A549 treated with DMSO at 1 μM for 4 hours (cell line): ENCODE measurements at places on chromosomes 7 and 10. TPM values are rescaled to one million over a fixed set of nuclear protein-coding genes. Genes with fewer than 3 reads are reported as not detected.

METTL27 gene
- 9.0 to 12.3 TPM (median 10.8 TPM) in 5 replicates for total RNA-seq

AZGP1 gene
- total RNA-seq, result 0.23 TPM in 1 of 5 replicates, not detected in the others

LMOD2 gene
- not detected in 5 replicates for total RNA-seq

FAM237B gene
- not detected in 5 replicates for total RNA-seq

SGCE gene
- total RNA-seq, result 47.4 to 58.1 TPM (median 55.9 TPM) in 5 replicates

MYO1G gene
- total RNA-seq, result 0.07 to 0.13 TPM (median 0.09 TPM) in 5 replicates

PRKG1 gene
- total RNA-seq, result 0.16 TPM in 1 of 5 replicates, not detected in the others

RAPGEF5 gene
- 0.10 to 0.18 TPM (median 0.17 TPM) in 5 replicates for total RNA-seq

BICC1 gene
- 22.5 to 32.9 TPM (median 28.8 TPM) in 5 replicates for total RNA-seq

EIF5AL1 gene
- 2.3 to 5.1 TPM (median 2.8 TPM) in 5 replicates for total RNA-seq

FGF8 gene
- 0.08 TPM in 1 of 5 replicates, not detected in the others for total RNA-seq

CXCL12 gene
- 0.08 to 0.21 TPM (median 0.18 TPM) in 4 of 5 replicates, not detected in the other for total RNA-seq

FFAR4 gene
- 0.17 to 0.31 TPM (median 0.21 TPM) in 5 replicates for total RNA-seq

MACC1 gene
- total RNA-seq, result not detected in 5 replicates
